ENCODE measurements at places on chromosomes 16 and 17.

DNA sequence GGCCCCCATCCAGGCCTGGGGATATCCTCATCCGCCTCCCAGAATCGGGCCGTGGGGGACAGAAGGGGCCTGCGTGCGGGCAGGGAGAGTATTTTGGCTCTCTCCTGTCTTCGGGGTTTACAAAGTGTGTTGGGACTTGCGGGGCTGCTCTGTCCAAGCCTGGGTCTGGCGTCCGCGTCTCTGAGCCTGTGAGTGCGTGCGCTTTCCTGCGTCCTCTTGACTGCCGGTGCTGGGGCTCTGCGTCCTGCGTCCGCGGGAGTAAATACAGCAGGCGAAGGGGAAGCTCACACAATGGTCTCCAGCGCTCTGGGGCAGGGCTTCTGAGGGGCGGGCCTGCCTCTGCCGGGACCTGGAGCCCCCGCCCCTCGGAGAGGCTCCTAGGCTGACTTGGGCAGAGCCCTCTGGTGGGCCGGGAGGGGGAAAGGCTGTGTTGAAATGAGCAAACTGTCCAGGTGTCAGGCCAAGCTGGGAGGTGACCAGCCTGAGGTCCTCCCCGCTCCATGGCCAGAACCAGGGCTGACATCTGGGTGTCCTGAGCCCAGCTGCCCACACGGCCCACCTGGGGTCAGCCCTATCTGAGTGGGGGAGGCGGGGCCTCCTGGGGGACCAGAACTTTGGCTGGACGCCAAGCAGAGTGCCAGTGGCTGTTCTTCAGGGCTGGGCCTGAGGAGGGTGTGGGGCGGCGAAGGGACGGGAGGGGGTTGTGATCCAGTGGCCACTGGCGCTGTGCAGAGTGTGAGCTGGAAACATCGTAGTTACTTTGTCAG lies 233.6 kb downstream of the SEC14L1 start:
- DNase-seq: peak; percentile 70

- DNase-seq: no peak
Measured at GRCh38 chr16:50781043-50781442, 39.2 kb downstream of the CYLD start.

DNA sequence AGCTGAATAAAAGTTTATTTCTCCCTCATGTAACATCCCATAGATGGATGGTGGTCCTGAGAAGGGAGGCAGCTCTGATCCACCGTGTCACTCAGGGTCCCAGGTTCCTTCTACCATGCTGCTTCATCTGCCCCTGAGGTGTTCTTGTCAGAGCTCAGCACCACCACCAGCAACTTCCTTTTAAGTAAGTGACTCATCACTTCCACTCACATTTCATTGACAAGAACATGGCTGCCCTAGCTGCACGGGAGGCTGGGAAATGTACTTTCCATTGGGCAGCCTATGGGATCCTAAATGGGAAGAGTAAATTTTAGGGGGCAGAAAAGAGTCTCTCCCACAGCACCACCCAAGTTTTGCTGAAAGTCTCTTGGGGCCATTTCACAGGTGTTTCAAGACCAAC lies 134.7 kb downstream of the USP31 start:
- no peak for DNase-seq

DNA sequence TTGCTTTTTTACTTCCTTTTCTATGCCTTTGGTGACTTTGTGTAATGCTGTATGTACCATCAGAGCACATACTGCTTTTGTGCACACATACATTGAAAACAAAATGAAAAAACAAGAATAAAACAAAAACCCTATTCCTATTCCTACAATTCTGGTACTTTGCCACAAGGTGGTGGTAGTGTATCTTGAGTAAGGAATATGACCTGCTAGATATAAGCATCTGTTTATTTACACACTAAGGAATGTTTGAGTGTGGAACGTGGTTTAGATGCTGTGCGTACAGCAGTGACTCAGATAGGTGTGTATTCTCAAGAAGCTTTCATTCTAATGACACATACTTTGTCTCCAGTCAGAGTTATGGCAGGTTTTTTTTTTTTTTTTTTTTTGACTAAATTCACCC lies 606.2 kb downstream of the WWOX start:
- DNase-seq: peak; percentile 9

GRCh38 chr17:29180034-29180787 lies at the start of gene MYO18A:
Gene MYO18A (minus strand): TSS chr17:29180398. CDS start chr17:29166940, 13,458 bp downstream.
- DNase-seq: peak; percentile 75

DNA sequence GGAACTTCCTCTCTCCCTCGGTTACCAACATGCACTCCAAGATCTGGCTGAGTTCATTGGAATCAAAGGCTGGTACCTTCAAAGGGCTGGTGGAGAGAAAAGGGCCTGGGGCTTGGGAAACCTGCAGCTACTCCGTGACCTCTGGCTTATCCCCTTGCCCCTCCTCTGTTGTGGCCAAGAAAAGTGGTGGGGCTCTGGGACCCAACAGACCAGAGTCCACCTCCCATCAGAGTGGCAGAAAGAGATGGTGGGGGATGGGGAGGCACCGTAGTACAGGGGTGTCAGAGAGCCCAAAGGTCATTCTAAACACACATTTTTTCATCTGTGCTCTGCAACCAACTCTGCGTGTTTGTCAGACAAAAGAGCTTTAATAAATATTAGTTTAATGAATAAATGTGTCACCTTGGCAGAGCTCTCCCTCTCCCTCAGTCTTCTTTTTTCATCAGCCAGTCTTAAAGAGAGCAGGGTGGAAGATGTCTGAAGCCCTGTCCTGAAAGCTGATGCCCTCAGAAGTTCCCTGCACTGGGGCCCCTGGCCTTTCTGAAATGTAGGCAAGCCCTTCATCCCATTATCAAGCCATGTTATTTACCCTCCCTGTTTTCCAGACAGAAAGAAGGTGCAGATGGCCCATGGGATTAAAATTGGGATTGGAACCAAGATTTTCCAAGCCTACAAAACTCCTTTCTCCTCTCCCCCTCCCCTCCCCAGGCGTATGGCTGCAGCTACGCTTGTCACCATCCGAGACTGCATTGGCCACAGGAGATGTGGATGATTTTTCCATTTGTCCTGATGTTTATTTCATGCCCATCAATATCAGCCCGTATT lies 227.3 kb downstream of the CCDC182 start:
- no peak for DNase-seq

All from naive B cell (primary cell).